NAMALWA (cell line): ENCODE measurements at places on chromosomes 5 and 9.

- DNase-seq = no peak
Measured at GRCh38 chr9:87725356-87725899, 491 bp upstream of the CTSL start.

DNA sequence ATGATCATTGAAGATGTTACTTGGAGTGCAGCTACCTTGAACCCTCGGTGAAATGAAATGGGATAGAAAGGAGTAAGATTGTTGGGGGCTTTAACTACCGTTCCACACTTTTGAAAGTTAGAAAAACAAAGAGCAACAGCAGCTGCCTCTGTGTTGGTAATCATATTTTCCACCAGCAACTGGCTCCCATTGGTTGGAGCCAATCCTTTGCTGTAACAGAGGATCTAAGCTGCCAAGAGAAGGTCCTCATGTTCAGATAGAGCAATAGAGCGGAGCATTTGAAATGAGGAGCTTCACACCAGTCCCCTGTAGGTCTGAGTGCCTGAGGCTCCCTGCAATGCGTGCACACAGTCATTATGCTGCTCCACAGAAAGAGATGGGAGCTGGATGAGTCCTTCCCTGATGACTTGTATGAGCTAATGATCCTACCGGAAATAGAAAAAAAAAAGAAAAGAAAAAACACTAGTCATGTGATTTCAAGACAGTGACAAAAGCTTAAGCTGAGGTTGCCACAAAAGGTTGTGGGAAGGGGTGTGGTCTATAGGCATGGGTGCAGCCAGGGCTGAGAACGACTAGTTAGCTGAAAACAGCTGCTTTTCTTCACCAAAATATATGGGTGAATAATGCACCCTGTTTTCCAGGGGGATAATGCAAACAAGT is 300.7 kb downstream of the MLLT3 start:
- DNase-seq = no peak

DNA sequence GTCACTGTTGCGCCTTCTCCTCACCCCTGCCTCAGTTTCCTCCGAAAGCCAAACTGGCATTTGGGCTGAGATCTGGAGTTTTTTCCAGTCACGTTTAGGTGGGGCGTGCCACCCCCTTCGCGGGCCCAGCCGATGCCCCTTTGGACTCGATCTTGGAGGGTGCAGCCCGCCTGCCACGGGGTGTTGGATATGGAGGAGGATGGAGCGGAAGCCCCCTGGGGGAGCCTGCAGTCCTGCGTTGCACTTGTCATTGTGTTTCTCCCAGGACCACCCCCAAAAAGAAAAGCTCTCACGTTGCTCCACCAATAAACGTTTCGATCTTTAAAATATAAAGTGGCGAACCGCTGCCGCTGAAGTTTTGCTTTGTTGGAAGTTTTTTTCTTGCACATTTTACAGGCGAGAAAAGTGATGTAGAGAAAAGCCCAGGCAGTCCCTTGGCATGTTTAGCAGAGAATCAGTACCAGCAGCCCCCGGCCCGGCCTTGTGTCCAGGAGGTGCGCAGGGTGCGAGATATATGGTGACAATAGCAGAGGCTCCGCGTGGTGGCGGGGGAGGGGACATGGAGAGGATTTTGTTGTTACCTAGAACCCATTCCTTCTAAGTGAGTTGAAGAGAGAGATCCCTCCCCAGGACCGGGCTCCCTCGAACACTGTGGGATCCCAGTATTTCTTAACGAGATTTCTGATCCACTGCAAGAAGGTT is 681 bp downstream of the F2R start:
- no peak for DNase-seq

DNA sequence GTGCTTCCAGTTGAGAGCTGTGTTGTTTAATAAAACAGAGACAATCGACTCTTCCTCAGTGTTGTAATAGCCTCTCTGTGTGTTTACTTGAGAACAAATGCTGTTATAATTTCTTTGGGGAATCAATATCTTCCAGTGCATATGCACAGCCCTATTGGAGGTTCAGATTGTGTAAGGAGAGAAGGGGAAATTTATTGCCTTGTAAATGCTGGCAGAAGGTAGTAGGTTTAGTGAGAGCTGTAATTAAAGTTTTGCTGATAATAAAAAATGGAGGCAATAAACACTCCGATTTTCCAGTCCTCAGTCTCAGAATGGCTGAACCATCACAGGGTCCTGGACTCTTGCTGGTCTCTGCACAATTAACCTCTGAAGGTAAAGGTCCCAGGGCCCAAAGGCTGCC is 128.3 kb downstream of the C5orf15 start:
- no peak for DNase-seq

GRCh38 chr9:125749951-125750626 is 2.9 kb downstream of the PBX3 start:
- no peak for DNase-seq

DNA sequence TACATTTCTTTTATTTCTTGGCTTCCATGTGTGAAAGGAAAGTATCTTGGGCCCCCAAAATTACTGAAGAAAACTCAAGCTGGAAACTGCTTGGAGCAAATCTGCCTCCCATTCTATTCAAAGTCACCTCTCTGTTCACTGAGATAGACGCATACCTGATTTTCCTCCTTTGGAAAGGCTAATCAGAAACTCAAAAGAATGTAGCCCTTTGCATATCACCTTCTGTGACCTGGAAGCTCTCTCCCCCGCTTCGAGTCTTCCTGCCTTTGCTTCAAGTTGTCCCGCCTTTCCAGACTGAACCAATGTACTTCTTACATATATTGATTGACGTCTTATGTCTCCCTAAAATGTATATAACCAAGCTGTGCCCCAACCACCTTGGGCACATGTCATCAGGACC is 5.0 kb upstream of the RXFP3 start:
- no peak for DNase-seq

GRCh38 chr5:149526845-149527590 is 24.2 kb downstream of the CSNK1A1 start:
- no peak for DNase-seq

DNA sequence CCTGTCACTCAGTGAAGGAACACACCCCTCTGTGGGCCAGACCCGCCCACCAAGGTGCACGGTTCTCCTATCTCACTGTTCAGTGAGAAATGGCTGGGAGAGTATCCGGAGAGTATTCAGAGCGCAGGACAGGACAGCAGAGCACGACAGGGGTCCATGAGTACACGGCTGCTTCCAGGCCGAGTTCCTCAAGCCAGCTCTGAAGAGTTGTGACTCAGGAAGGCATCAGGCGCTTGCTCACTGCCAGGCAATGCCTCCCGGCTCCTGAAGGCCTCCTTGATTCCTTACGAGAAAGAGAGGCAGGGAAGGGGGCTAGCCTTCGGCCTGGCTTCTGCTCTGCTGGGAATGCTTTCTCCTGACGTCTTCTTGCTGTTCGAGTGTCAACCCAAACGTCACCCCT is 132.1 kb upstream of the PPP1R26 start:
- DNase-seq = no peak

DNA sequence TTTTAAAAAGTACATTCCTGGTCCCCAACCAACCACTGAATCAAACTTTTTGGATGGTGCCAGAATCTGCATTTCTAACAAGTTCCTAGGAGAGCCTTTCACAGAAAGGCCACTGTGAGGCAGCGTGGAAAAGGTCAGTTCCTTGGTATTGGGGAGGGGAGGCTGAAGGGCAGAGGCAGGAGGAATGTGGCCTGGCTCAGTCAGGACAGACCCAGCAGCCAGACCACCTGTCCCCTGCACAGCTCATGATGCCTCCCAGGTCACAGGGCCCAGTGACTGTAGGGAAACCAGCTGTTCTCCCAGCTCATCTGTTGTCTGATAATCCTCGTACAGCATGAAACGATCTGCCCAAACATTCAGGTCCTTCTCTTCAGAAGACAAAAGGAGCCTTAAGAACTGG is 132.9 kb downstream of the LHFPL2 start:
- no peak for DNase-seq

GRCh38 chr9:136273244-136273865 is 27.7 kb upstream of the QSOX2 start:
- no peak for DNase-seq

- DNase-seq = no peak
Measured at GRCh38 chr5:119470105-119470763, 17.9 kb downstream of the HSD17B4 start.

GRCh38 chr5:52922384-52922783 is 66.8 kb upstream of the ITGA2 start:
- no peak for DNase-seq

GRCh38 chr5:66538531-66538930 is 57.7 kb upstream of the MAST4 start:
- no peak for DNase-seq

DNA sequence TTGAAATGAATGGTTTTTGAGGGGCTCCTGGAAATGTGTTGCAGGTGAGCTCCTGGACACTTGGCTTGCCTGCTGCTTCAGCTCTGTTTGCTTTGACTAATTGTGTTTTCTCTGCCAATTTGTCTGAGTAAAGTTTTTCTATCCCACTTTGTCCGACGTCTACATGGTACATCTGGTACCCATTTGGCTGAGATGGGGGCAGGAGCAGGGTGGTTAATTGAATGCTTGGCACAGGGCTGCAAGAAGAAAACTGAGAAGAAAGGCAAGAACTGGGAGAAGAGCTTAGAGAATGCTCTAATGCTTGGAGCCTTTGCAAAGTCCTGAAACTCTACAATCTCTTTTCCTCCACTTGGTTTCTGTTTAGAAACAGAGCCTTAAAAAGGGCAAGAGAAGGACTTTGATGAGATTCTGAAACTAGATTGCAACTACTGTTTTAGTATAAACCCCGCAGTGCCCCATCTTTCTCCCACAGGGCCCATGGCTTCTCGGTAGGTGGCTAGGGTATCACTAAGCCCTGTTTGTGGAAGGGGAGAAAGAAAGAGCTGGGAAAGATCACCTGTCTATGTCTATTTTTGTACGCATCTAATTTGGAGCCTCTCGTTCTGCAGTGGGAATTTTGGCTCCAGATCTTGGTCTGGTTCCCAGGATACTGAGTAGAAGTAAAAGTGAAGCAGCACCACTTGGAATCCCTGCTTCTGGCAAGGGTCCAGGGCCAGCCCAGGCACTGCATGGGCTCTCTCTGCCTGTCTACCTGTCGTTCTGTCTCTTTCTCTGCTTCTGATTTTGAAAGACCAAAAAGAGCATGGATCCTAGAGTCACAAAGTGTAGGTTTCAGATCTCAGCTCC is 214.4 kb downstream of the SEMA6A start:
- DNase-seq = no peak

- no peak for DNase-seq
Measured at GRCh38 chr9:19988281-19988680, 199.4 kb upstream of the SLC24A2 start.

GRCh38 chr9:98940276-98940675 is 3.4 kb upstream of the COL15A1 start:
- DNase-seq = no peak

DNA sequence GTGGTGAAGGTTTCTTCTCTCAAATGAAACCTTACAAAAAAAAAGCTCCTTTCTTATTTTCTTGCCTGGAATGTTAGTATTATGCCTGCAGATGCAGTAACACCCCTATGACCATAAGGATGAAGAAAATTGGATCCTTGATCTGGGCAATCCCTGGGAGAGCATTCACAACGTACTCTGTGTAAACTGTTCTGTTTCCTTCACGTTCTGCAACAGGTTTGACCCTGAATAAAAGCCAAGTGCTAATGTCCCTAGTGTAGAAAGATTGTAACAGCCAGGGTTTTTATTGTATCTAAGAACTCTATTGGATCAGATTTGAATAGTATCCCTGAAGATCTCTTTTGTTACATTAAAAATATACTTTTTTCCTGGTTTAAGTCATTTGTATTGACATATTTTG is 1639.6 kb upstream of the ACO1 start:
- DNase-seq = peak; percentile 3

GRCh38 chr5:16914108-16914435 is 22.0 kb downstream of the MYO10 start:
- no peak for DNase-seq

DNA sequence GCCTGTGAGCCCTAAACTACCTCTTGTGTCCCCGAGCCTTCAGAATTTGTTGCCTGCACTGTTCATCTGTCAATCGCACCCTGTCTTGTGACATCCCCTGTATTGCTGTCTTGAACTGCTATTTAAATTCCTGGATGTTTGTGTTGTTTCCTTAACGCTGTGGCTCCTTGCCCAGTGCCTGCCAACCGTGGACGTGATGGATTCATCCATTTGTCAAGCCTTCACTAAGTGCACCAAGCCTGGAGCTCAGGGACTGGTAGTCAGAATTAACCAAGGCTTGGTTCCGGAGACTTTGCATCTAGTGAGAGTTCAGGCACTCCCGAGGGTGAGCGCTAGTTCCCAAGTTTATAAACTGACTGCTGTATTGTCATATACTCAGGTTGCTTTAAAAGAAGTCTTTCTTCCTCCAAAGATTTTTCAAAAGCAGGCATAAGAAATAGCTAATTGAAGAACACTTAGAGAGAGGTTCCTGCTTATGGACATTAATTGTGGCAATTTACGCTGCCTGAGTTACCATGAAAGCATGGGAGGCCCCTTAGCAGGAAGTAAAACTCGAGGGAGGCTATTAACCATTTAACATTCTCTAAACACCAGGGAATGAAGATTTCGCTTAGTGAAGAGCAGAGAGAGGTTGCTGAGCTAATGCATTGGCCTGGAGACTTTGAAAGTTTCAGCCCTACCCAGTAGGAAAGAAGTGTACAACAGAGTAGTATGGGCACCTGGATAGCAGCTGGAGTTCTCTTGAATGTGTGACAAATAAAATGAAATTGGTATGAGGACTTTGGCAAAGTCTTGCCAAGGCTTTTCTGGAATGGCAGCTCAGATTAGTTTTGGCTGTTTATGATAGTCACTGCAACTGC is 29.0 kb downstream of the RGS3 start:
- DNase-seq = no peak

DNA sequence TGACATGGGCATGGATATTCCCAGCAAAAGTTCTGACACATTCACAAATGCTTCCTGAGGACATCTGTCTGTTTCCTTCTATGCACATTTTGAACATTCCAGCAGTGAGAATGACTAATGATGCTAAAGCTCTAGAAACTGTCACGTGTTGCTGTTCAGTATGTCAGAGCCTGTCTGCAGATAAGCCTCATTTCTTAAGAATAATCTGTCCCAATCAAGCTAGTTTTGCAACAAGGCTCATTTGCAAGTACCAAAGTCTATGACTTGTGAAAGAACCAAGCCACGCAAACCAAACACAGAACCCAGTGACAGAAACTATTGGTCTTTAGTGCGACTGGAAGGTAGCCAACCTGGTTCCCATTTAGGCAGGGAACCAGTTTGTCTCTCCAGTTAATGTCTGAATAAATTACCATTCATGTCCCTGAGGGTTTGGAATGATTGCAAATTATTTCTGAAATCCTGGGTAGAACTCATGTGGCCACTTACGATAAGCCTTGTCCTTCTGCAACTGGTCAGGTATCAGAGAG is 178.5 kb downstream of the C9orf152 start:
- no peak for DNase-seq

GRCh38 chr5:351921-352245 is 30.4 kb downstream of the AHRR start:
- DNase-seq = no peak
